ENCODE measurements at places on chromosomes 5 and 9.

- DNase-seq: no peak
These were observed 25.8 kb upstream of the CARNMT1 start for GRCh38 chr9:75053869-75054268.

DNA sequence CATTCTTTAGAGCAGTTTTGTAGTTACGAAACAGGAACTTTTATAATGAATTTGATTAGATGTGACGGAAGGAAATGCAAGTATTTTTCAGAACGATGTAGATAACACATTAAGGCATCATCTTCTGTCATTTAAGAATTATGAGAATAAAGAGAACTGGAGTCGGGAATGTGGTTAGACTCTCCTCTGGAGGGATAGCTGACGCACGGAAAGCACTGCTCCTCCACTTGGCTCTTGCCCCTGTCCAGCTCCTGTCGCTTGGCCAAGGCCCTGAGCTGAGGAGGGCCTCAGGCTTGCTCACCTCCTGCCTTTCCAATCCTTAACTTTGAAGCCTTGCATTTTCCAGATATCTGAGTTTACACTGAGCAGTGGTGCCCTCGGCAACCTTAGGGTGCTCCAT is 60.5 kb downstream of the MAP1B start:
- DNase-seq: no peak

DNA sequence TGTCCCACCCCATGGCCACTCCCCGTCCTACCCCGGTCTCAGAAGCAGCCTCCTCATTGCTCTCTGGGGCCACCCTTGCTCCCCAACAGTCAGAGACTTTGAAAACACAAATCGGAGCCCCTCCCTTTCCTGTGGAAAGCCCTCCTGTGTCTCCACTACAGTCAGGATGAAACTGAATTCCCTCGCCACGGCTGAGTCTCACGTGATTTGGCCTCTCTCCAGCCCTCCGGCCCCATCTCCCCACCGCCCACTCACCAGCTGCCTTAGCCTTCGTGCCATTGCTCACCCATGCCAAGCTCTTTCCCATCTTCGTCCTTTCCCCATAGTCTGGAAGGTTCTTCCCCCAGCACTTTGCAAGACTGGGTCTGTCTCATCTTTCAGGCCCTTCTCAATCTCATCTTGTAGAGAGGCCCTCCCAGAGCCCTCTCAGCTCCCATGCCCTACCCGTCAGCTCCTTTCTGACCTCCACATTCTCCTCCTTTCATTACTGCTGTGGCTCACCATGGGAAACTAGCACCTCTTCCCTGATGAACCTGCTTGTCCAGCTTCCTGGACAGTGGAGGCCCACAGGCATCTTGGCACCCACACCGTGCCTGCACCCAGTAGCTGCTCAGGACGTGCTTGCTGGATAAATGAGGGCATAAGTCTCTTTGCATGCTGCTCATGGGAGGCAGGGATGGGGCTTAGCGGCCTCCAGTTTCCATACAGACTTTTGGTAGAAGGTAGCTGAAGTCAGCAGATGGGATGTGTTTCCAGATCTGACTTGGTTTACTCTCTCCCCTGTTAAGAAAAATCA is 126.4 kb upstream of the COL5A1 start:
- DNase-seq: no peak

DNA sequence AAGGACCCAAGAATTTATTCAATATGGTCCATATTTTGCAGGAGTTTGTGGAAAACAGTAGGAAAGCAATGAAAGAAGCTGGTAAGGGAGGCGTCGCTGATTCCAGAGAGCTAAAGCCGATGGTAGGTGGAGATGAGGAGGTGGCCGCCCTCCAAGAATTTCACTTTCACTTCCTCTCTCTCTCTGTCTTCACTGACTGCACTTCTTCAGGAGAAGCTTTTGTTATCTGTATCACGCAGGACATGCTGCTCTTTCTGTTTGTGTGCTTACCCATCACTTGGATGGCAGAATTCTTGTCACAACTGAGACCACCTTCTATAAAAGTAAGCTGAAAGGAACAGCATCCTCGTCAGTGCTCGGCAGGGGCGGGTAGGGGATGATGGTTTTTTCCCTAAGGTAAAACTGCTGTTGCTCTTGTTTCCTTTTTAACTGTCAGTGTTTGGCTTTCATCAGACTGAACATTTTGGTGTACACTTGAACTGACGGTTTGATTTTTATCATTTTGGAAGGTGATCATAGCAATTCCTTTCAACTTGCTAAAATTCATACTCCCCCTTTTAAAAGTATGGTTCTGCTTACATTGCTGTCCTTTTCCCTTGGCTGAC is 62.4 kb upstream of the FSD1L start:
- DNase-seq: no peak

GRCh38 chr5:170268884-170269283 is 28.7 kb downstream of the LCP2 start:
- no peak for DNase-seq

GRCh38 chr9:73371801-73372200 is 220.1 kb downstream of the ANXA1 start:
- DNase-seq: no peak

GRCh38 chr5:102759700-102760099 is 4.6 kb downstream of the PAM start:
- DNase-seq: no peak

DNA sequence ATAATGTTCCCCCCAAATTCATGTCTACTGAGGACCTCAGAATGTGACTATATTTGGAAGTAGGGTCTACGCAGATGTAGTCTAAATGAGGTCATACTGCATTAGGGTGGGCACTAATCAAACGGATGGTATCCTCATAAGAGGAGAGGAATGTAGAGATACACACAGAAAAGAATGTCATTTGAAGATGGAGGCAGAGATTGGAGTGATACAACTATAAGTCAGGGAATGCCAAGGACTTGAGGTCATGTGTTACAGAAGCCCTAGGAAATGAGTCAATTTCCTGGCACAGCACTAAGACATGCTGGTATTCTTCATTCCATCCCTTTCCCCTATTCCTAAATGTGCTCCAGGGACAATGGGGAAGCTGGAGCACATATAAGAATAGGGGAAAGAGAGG is 758 bp upstream of the PDCD1LG2 start:
- no peak for DNase-seq

GRCh38 chr5:39073767-39074016 is 507 bp downstream of the RICTOR start:
- DNase-seq: no peak

- no peak for DNase-seq
These were observed 51.1 kb downstream of the SPEF2 start for GRCh38 chr5:35668794-35669193.

Data from smooth muscle cell of the brain vasculature (primary cell).